ENCODE measurements at places on chromosomes 3 and 15.

- no peak for DNase-seq
These were observed 7.3 kb upstream of the TM6SF1 start for GRCh38 chr15:83100097-83100646.

DNA sequence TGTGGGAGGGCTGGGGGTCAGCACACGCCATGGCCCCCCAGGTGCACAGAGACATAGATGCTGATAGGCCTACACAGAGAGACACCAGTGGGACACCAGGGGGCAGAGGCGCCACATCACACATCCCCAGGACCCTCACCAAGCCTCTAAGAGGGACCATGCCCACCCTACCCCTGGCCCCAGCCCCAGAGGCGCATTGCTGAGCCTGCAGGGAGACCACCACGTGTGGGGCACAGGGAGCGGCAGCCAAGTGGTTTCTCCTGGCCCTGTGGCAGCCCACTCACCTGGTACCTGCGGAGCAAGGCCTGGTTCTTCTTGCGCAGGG is 1.2 kb downstream of the CCDC9B start:
- DNase-seq = no peak

GRCh38 chr3:167854846-167855245 is 119.3 kb downstream of the SERPINI1 start:
- no peak for DNase-seq

GRCh38 chr15:71114887-71115566 is at the start of gene THSD4:
Gene THSD4 (plus strand): TSS chr15:71115471.
- DNase-seq = peak; percentile 38

GRCh38 chr3:30578479-30578878 is 27.9 kb upstream of the TGFBR2 start:
- DNase-seq = no peak

GRCh38 chr15:67176195-67176971 is 78.1 kb downstream of the AAGAB start:
- no peak for DNase-seq

DNA sequence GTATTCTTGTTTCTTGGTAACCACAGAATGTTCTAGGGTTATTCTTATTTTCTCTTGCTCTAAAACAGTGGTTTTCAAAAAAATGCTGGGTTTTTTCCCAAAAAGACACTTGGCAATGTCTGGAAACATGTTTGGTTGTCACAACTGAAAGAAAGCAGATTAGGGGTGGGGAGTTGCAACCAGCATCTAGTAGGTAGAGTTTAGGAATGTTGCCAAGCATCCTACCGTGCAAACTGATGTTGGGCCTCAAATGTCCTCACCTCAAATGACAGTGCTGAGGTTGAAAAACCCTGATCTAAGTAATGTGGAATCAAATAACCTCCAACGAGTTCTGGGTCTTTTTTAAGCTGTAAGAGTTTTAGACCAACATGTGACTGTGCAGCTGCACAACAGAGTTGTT is 270.5 kb upstream of the STT3B start:
- DNase-seq = no peak

DNA sequence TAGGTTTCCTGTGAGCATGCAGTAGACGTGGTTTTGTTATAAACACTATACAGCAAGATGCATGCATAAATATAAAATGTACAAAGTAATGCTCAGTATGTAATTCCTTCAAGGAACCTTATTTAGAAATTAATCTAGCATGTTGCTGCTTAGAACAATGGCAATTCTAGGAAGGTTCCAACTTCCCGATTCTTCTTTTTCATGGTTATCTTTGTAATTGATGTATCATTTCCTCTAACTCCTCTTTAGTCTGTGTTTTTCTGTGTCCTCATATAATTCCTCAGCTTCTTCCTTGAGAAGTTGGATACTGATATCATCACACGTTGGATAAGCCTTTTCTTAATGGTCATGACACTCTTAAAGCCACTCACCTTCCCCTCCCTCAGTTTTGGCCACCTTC is 3.5 kb downstream of the TSEN2 start:
- DNase-seq = no peak

DNA sequence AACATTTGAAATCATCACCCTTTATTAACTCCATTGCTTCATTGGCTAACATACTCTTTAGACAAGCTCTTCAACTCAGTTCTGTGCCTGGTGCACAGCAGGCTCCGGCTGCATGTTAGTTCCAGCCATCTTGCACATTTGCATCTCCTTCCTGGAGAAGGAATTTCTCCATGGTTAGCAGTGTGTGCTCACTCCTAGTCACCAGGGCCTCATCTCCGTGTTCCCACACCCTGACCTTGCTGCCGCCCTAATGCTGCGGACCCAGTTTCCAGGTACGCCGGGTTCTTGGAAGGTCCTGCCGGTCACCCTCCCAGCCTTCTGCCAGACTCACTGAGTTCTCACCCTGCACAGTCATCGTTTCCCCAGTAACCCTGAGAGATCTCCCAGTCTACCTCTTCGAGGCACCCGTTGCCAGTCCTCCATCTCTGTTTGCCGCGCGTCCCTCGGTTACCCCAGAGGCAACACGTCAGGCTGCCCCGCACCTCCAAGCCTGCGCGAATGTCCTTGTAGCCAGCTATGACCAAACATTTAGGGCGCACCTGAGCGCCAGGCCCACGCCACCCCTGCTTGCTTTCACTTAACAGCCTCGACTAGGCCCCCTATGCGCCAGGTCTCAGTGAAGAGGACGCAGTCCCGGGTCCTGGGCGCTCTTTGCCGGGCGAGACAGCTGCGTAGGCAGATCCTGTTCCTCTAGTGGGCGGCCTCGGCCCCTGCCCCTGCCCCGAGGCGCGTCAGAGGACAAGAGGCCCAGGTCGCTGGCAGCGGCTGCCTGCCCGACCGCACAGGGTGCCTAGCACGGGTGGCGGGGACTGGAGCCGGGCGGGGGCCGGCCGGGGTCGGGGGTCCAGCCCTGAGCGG is 747 bp upstream of the ZNF592 start:
- DNase-seq = peak; percentile 79

DNA sequence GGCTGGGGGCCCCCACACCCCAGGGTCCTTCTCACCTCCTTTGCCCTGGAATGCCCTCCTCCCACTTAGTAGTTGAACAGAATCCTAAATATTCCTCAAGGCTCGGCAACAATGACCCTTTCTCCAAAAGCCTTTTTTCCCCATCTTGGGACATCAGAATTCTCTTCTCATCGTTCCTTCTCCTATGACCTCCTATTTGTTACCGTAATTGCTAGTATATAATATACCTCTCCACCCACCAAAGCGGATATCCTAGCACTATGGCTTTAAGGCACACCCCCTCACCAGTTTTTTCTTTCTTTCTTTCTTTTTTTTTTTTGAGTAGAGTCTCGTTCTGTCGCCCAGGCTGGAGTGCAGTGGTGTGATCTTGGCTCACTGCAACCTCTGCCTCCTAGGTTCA is 16.8 kb downstream of the HDAC11 start:
- no peak for DNase-seq

DNA sequence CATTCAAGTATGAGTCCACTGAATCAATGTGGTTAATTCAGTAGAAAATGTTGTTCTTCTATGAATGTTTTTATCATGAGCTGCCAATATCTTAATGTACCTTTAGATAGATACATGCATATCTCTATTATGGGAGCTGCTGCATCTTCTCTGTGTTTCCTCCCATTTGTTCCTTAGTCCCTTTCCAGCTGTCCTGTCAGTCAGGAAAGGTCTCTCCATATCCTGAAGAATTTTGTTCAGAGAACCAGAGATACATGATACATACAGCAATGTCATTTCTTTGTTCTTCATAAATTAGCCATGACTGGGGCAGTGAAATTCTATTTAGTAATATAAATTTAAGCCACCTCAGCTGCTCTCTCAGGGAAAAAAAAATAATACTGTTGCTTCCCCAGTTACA is 103.7 kb downstream of the P3H2 start:
- DNase-seq = no peak

GRCh38 chr3:102159810-102160451 is 274.9 kb upstream of the ZPLD1 start:
- DNase-seq = no peak

DNA sequence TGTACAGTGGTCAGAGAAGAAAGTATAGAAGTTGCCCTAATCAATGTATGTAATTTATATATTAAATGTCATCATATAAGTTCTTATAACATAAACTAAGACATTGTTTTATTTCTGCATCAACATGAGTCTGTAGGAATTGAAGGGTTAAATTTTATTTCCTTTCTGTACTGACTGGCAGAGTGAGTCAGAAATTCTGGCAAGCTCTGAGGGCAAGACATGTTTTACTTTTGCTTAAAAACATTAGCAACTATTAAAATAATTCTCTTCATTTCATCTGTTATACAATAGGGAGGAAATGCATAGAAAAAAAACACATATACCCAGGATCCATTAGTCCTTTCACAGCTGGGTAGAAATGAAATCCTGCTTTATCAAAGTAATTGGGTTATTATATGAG is 171.4 kb upstream of the ALCAM start:
- DNase-seq = no peak

- no peak for DNase-seq
These were observed 105.3 kb downstream of the PLCH1 start for GRCh38 chr3:155639462-155640055.

All from CD4-positive, alpha-beta T cell treated with Interleukin-10 for 1 hour (primary cell).